ENCODE measurements at places on chromosomes 1 and 21. TPM values are rescaled to one million over a fixed set of nuclear protein-coding genes. Genes with fewer than 3 reads are reported as not detected.

MMP23B gene
- total RNA-seq: 0.55 TPM

SMIM1 gene
- total RNA-seq: 1.5 TPM

RBM11 gene
- 319 TPM for total RNA-seq

OLIG2 gene
- total RNA-seq: not detected

DNA sequence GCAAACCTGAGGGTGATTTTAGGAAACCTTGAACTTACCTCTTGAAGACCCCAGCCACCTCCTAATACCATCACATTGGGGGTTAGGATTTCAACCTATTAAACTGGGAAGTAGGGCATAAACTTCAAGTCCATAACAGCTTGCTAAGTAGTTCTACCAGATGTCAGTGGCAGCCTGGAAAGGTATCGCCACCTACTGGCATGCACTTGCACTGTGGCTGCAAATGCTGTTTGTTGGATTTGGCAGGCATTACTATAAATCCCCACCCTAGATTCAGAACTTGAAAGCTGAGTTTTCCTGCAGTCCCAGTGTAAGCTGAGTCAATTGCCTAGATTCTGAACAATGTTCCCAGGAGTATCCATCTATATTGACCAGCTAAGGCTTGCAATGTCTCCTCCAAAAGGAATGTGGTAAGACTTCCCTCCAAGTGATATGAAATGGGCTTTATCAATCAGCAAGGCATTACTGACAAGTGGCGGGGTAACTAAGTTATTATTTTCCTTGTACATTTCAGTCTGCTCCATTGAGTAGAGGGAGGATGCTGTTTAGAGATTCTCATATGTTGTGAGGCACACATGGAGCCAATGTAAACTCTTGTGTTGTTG is 474.5 kb downstream of the PTPRC start:
- H3K27ac ChIP-seq: peak overlapping the region; percentile 34
- H3K36me3 ChIP-seq: no peaks in the 10 kb centered on the region
- DNase-seq: peak; percentile 85
- no peaks in the 10 kb centered on the region for H3K4me1 ChIP-seq
- H3K4me3 ChIP-seq: no peak overlapping the region

DNA sequence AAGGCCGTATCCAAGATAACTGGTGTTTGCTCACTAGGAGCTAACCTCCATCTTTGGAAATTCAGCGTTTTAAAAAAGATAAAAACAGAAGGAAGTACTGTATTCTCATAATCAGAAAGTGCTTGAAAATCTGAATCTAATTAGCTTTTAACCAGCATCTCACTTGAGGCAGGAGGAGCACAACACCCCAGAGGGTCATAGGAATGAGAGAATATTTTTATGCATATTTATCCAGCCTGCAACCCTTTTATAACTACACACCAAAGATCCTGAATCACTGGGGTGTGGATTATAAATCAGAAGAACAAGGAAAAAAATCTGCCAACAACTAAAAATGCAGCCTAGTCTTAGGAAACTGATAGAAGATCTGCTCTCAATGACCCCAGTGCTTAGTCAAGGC is 68.0 kb upstream of the PTCH2 start:
- H3K4me1 ChIP-seq: no peaks in the 10 kb centered on the region
- H3K4me3 ChIP-seq: no peak overlapping the region
- no peak overlapping the region for H3K27ac ChIP-seq
- no peaks in the 10 kb centered on the region for H3K27me3 ChIP-seq

DNA sequence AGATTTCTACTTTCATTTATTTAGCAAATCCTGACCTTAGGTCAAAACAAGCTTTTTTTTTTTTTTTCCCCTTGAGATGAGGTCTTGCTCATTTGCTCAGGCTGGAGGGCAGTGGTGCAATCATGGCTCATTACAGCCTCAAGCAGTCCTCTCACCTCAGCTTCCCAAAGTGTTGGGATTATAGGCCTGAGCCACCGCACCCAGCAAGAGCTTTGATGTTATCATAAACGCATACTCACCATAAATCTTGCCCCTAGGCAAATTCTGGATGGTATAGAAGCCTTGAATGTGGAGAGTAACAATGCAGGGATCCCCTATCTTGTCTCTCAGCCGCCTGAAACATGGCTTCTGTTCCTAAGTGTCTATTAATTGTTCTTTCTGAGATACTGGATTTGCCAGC is 24.8 kb upstream of the CLDN8 start:
- no peaks in the 10 kb centered on the region for H3K27me3 ChIP-seq
- no peaks in the 10 kb centered on the region for H3K36me3 ChIP-seq
- no peak overlapping the region for H3K4me3 ChIP-seq

DNA sequence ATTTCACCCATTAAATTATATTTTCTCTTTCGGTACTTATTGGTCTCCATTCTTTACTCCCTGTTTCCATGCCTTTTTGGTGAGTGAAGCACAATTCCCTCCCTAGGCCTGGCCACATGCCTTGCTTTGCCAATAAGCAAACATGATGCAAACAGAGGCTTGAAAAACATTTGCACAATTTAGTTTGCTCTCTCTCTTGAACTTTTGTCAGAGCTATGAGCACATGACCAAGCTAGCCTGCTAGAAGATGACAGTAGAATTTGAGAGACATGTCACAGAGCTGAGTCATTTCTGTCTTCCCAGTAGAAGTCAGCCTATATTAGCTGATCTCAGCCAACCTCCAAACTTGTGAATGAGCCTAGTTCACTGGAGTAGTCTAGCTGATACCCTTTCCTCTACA is 24.6 kb downstream of the ANGPTL3 start:
- H3K4me3 ChIP-seq: no peak overlapping the region
- peak; percentile 70 for DNase-seq
- H3K36me3 ChIP-seq: peaks cover 6% of the 10 kb centered on the region
- no peaks in the 10 kb centered on the region for H3K27me3 ChIP-seq
- peaks cover 21% of the 10 kb centered on the region for H3K4me1 ChIP-seq
- H3K27ac ChIP-seq: no peak overlapping the region

DNA sequence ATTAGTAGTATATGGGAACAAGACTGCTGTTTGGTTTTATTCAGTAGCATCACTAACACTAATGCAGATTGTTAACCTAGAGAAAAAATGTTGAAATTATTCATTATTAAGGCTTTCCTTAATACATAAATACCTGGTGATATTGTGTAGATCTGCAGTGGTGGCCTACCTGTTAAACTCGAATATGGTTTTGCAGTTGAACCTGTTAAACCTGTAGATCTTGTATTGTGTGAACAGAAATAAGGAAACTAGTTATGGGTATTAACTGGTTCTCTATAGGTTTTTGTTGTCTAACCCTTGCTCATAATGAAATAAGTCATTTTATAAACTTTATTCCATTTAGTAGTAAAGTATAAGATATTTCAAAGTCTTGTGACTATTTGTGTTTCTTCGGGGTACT is 23.9 kb downstream of the PKN2 start:
- no peak for DNase-seq
- H3K4me3 ChIP-seq: no peak overlapping the region
- H3K4me1 ChIP-seq: no peaks in the 10 kb centered on the region
- no peaks in the 10 kb centered on the region for H3K27me3 ChIP-seq

DNA sequence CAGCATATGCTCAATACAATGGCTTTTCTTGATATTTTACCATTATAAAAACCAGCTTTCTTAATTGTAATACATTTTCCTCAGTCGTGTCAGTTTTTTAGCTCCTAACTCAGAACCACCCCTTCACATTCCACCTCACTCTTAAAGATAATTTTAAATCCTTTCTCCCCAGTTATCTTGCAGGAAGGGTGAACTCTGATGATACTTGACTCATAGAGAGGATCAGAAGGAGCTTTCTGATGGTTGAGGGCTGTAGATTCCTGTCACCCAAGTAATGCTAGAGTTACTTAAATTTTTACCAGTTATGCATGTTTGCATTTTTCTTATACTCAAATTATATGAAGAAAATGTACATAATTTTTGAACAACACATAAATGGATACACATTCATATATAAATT is 233.7 kb downstream of the NCAM2 start:
- H3K27ac ChIP-seq: peak overlapping the region; percentile 26
- no peaks in the 10 kb centered on the region for H3K27me3 ChIP-seq
- H3K4me1 ChIP-seq: peaks cover 44% of the 10 kb centered on the region

- no peak overlapping the region for H3K27ac ChIP-seq
- no peaks in the 10 kb centered on the region for H3K4me1 ChIP-seq
- H3K27me3 ChIP-seq: no peaks in the 10 kb centered on the region
These were observed 23.6 kb downstream of the ZBTB18 start for GRCh38 chr1:244074559-244075171.

DNA sequence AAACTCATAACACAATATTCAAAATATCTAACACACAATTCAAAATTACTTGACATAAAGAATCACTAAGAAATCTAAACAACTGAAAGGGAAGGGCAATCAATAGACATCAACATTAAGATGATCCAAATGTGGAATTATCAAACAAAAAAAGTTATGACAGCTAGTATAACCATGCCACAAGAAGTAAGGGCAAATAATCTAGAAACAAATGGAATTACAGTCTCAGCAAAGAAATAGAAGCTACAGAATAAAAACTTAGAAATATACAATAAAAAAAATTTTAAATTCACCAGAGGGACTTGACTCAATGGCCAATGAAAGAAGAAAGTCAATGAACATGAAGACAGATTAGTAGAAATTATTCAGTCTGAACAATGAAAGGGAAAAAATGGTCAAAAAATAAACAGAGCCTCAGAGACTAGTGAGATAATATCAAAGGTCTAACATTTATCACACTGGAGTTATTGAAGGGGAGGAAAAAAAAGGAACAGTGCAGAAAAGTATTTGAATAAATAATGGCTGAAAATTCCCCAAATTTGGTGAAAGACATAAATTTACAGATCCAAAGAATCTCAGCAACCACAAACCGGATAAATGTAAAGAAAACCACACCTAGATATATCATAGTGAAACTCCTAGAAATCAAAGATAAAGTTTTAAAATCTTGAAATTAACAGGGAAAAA is 41.8 kb downstream of the BARHL2 start:
- H3K27me3 ChIP-seq: no peaks in the 10 kb centered on the region
- H3K27ac ChIP-seq: no peak overlapping the region
- no peak overlapping the region for H3K4me3 ChIP-seq
- no peaks in the 10 kb centered on the region for H3K36me3 ChIP-seq
- H3K4me1 ChIP-seq: peaks cover 5% of the 10 kb centered on the region
- DNase-seq: no peak

- no peak overlapping the region for H3K4me3 ChIP-seq
- H3K27ac ChIP-seq: no peak overlapping the region
- H3K36me3 ChIP-seq: no peaks in the 10 kb centered on the region
- no peaks in the 10 kb centered on the region for H3K4me1 ChIP-seq
These were observed 22.6 kb downstream of the CACNA1S start for GRCh38 chr1:201089596-201089995.

DNA sequence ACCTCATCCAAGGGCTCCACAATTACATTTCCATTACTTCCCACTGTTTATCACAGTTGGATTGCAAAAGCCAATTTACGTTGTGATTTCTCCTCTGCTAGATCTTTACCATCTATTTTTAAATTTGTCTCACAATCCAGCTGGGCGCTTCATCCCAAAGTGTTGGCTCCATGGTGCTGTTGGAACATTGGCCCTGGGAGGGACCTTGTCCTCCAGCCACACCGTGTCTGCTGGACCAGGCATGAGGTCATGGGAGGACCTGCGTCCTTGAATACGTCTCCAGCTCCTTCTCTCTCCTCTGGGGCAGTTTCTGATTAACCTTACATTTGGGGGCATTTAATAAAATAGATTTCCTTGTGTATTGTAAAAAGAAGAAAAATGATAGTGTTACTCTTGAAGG is 125.4 kb downstream of the KCNJ6 start:
- H3K4me1 ChIP-seq: no peaks in the 10 kb centered on the region
- no peaks in the 10 kb centered on the region for H3K36me3 ChIP-seq
- DNase-seq: no peak
- H3K4me3 ChIP-seq: no peak overlapping the region

GRCh38 chr1:209723756-209724693 is 19.4 kb downstream of the HSD11B1 start:
- no peaks in the 10 kb centered on the region for H3K27me3 ChIP-seq
- H3K36me3 ChIP-seq: no peaks in the 10 kb centered on the region
- peaks cover 4% of the 10 kb centered on the region for H3K4me1 ChIP-seq
